Stimulated activated CD8-positive, alpha-beta memory T cell treated with anti-CD3 and anti-CD28 coated beads, Interleukin-12 subunit alpha, Interleukin-12 subunit beta, amount 100 ng/mL, for 1 hour (primary cell): ENCODE measurements at places on chromosomes 3 and 15.

- DNase-seq = no peak
Measured at GRCh38 chr3:119582178-119582577, 2.9 kb downstream of the ADPRH start.

GRCh38 chr3:141945726-141946485 is 69.5 kb downstream of the ATP1B3 start:
- DNase-seq = no peak

DNA sequence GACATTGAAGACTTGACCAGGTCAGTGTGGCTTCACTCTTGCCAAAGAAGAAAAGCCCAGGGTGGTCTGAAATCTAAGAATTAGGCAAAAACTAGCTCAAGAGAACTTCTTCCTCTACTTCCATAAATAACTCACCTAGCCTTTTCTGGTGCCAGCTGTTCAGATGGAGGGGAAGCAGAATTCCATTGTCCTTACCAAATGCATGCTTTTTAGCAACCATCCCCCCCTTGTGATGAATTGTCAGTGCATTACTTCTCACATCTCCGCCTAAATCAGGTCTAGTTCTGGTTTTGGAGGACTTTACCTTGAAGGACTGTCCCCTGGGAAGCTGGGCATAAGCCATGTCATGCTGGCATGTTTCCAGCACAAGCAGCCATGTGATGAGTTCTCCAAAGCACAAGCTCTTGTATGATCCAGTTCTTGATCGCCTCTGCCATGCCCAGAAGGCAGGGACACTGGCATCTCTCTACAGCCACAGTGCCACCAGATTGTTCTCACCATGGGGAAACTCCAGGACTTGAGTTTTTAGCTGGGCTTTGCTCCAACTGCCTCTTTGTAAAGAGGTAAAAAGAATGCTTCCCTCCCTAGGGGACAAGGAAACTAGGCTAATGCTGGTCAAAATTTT is 96.4 kb upstream of the IL12A start:
- DNase-seq = no peak

- no peak for DNase-seq
Measured at GRCh38 chr3:185519021-185519420, 20.2 kb upstream of the TMEM41A start.

DNA sequence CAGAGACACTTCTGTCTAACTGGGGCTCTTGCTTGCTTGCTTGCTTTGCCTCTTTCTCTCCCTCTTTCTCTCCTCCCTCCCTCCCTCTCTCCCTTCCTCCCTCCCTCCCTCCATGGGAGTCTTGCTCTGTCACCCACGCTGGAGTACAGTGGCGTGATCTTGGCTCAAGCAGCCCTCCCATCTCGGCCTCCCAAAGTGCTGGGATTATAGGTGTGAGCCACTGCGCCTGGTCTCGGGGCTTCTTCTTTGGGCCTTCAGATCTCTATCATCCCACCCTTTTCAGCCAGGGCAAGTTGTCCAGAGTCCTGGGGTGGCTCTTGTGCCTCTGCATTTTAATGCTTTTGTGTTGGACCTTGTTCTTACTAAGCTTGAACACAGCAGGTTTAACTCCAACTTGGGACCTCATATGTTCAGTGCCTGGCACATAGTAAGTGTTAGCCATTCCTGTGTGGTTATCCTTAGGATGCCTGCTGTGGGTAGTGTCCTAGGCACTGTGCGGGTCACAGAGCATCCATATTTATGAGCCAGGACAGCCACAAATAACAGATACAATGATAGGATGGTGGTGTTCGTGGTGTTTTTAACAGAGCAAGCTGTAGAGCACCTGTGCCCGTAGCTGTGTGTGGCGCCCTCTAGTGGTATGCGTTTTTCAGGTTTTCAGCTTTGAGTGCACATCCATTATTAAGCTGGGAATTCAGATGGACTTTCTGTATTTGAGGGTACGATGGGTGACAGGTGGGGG is 75.1 kb downstream of the CCK start:
- DNase-seq = peak; percentile 58

- DNase-seq = no peak
Measured at GRCh38 chr15:69342460-69343076, 43.9 kb downstream of the PAQR5 start.

DNA sequence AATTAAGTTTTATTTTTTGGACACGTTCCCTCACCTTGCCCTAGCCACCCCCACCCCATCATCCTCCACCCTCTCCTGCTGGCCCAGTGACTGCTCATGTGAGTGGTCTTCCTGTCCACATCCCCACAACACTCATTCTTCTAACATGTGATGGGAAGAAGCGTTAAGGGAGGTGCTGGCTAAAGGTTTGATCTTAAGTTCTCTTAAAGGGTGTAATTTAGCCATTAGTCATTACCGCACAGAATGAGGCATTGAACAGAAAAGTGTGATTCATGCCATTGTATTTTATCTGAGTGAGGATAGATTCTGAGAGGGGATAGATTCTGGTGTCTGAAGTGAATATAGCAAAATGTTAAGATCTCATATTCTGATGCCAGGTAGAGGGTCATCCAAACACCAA is 272.9 kb upstream of the TPM1 start:
- DNase-seq = no peak

DNA sequence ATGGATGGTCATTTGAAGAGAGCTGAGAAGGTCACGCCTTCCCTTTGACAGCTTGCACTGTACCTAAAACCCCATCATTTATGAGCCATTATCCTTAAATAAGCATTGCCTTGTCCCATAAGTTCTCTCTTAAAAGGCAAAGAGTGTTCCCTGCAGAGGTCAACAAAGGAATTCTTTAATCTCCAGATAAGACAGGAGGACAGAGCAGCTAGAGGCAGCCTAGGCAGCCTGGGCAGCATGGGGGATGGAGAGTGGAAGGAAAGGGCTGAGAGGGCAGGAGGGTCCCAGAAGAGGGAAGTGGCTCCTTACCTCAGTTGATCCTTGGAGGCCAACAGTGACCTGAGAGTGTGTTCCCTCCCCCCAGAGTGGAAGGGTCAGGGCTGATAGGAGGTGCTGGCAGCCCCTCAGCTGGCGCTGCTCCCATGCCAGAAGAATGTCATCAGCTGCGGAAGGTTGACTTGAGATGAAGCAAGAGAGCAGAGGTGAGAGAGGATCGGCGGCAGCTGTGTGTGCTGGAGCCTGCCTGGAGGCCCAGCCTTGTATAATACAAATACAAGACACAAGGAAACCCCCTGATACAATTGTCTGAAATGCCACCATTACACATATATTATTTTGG is 12.8 kb downstream of the KBTBD13 start:
- DNase-seq = no peak

DNA sequence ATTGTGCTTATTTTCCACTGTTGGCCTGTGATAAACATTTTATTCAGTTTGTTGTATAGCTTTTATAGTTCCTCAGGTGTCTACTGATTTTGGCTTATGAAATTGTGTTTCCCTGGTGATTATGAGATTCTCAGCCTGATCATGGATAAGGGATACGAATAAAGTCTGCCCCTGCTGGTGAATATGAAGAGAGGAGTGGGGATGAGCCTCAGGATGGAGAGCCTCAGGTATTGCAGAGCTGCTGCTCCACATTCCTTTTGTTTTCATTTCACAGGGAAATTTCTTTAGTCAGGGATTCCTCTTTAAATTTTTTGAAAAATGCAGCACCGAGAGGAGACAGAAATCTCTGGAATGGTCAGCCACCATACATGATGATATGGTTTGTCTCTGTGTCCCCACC is 14.7 kb upstream of the RAB6B start:
- no peak for DNase-seq

DNA sequence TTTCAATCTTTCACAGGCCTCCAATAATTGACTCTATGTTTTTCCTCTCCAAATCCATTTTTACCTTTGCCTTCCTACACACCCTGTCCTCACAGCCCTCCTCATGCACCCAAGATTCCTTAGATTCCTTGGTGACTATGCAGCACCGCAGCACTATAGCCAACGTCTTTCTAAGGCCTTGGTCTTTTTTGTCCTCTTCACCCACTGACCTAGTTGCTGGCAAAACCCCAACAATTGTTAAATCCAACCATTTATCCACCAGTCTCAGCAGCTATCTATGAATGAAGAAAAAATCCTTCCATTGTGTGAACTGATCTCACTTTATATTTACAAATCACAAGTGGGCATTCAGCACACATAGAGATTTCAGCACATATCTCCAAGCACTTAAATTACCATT is 203.9 kb downstream of the VGLL3 start:
- DNase-seq = no peak

GRCh38 chr15:27545494-27546255 is 553.4 kb downstream of the OCA2 start:
- no peak for DNase-seq

GRCh38 chr3:127783166-127783565 is 39.1 kb downstream of the MGLL start:
- no peak for DNase-seq

GRCh38 chr3:65560133-65560532 is 478.6 kb downstream of the MAGI1 start:
- no peak for DNase-seq

- no peak for DNase-seq
Measured at GRCh38 chr3:64141476-64141875, 83.8 kb downstream of the PRICKLE2 start.

DNA sequence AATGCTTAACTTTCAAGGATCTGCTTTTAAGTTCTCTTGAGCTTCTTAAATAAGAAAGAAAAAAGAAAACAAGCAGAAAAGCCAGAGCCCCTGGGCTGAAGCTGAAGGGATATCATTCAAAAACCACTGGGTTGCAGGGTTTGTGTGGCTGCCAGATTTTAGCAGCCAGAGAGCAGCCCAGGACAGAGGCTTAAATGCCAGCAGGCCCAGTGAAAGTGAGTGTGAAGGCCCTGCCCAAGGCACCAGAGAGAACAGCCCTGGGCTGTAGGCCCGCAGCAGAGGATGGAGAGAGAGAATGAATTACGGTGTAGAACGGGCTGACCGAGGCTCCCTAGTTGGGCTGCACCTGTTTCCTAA is 106.3 kb upstream of the BOC start:
- no peak for DNase-seq

GRCh38 chr3:14768881-14769280 is 49.9 kb upstream of the FGD5 start:
- no peak for DNase-seq

DNA sequence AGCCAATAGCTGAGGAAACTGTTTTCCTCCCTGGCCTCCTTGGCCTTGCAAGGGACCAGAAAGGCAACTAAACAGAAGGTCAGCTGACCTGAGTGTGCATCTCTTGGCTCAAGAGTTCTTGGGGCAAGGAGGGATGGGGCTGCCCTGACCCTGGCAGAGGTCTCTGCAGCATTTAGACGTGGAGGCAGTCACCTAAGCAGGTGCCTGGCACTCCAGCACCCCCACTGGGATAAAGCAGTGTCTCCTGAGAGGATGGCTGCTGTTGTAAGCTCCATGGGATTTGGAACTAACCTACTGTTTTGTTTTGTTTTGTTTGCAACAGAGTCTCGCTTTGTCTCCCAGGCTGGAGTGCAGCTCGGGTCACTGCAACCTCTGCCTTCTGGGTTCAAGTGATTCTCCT is 185.2 kb downstream of the TBC1D2B start:
- DNase-seq = no peak

- DNase-seq = no peak
Measured at GRCh38 chr15:25239471-25240345, 199.1 kb downstream of the UBE3A start.
